Jurkat, Clone E6-1 (cell line): ENCODE measurements at places on chromosomes 11 and 22.

GRCh38 chr11:121479698-121480238 lies 27.0 kb upstream of the SORL1-AS1 start:
- DNase-seq = no peak

- DNase-seq = no peak
Measured at GRCh38 chr11:28704801-28705200, 596.6 kb downstream of the METTL15 start.

DNA sequence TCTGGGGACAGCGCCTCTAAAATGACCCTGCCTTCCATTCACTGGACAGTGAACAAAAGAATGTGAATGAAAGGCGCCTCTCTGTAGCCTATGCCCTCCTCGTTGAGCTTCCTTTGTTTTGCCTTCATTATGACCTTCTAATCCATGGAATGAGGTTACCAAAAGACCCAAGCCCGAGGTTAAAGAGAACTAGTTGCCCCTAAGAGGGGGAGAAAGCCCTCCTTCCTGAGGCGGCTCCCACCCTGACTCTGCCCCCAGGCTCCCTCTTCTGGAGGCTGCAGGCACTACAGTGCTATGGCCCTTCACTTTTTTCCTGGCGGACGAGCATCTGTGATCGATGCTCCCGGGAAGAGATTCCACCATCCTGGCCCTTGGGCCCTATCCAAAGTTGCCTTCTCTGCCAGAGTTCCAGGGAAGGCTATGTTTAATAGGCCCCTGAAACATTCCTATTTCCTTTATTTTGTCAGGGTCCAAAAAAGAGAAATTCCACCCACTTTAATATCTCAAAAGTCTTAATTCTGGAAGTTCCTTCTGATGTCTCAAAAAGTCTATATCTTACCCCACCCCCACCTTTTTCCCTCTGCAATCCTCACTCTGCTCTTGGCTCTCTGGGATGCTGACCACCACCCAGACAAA lies 147.3 kb downstream of the FEZ1 start:
- peak; percentile 4 for DNase-seq

DNA sequence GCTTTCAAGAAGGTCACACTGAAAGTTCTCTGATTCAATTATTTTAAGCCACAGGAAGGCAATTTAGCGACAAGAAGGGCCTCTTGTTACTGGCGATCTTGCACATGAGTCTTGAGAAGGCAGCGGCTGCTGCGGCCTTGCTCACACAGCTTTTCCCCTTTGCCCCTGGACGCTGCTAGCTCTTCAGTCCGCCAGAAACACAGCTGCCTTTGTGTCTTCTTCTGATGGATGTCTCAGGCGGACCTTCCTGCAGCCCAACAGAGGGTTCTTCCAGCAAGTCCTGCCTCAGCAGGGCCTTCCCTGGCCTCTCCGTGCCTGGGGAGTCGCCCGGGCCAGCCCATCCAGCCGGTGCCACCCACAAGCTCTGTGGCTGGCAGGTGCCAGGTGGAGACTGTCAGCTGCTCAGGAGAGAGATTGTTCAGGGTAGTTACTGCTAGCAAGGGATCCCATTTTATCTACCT lies 59.4 kb downstream of the PKNOX2 start:
- no peak for DNase-seq

DNA sequence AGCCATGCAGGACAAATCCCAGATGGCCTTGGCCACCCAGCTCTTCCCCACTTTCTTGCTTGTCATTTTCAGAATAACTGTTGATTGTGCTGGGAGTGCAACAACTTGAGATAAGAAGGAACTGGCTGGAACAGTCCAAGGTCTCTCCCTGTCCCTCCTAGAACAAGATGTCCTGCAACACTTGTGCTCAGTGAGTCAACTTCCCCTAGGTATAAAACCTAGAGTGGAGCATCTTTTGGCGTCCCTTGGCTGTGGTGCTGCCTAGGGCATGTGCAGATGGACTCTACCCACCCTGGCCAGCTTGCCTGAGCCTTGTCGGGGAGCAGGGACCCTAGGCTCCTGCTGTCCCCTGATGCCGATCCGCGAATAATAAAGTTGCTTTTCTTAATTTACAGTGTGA lies 86.0 kb upstream of the SLC22A12 start:
- no peak for DNase-seq

DNA sequence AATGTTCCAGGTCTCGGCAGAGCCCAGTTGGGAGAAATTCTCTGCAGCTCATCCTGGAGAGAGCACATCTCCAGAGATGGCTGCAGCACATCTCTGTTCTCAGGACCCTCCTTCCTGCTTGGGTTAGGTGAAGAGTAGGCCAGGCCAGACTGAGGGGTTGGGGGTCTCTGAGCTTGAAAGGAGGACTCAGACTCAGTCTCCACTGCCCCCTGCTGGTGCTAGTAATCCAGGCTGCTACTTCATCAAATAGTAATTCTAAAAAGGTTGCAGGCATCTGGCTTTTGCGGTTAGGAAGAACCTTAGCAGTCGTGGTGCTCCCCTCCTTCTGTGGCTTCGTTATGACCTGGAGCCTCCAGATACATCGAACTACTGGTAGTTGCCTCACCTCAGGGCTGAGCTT lies 9.7 kb downstream of the TUB start:
- DNase-seq = peak; percentile 89
